ENCODE measurements at places on chromosomes 7 and 10.

DNA sequence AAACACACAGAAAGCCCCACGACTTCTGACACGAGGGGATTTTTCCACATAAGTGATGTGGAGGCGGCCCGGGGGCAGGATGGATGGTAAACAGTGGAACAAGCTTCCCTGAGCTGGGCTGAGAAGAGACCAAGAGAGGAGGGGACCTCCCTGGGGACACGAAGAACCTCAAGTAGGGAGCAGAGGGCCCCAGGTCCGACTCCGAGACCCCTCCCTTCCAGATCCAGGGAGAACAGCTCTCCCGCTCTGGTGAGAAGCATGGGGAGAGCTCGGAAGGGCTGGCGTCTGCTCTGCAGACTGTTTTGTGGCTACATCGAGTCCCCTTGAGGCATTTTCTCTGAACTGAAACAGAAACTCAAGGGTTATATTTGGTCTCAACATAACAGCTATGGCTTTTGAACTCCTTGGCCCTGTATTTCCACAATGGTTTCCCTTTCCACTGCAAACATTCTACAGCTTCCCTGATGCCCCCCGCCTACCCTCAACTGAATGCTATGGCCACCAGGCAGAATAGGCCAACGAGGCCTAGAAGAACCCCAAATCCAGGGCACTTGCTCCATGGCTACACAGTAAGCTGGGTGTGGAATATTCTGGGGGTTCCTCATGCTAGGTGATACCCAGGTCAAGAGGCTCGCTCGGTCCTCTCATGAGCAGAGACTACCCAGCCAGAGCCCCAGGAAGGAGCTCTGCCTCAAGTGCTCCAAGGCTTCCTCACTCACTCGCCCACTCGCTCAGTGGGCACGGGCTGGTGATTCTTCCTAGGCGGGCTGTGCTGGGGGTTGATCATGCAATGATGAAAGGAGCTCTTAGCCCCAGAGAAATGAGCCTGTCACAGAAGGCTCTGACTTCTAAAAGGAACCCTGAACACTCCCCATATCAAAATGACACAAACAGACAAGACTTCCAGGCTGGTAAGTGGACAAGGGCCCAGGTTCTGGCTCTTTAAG is 47.5 kb downstream of the FAM53B start:
- no peak for DNase-seq

DNA sequence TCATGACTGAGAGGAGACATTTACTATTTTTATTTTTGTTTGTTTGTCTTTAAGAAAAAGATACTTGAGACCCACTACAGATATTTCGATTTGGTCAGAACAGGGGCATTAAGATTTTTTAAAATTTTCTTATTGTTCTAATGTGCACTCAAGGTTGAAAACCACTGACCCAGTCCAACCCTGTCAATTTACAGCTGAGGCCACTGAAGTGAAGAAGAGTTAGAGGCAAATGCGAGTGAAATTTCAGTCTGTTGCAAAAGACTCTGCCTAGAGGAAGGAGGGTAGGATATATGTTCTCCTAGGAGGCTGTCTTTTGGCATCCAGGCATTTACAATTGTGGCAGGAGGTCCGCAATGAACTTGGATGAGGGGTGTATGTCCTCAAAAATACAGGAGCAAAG is 396.3 kb downstream of the RPS24 start:
- no peak for DNase-seq

- DNase-seq: no peak
These were observed 33.2 kb downstream of the TBATA start for GRCh38 chr10:70751991-70752390.

DNA sequence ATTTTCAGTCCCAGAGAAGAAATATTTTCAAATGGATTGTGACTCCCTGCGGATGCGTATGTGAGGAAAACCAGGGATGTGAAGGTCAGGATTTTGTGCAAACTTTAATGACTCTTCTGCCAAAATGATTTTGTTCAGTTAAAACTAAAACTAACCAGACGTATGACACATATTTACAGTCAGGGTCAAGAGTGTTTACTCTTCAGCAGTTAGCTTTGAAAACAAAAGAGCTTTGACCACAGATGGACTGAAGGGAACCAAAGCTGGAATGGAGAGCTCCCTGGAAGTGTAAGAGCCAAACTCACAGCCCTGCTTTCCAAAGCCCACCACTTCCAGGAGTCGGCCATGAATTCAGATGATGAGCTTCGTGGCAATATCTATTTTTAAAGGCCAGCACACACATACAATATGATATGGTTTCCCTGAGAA is 15.5 kb downstream of the SVIL start:
- DNase-seq: no peak

DNA sequence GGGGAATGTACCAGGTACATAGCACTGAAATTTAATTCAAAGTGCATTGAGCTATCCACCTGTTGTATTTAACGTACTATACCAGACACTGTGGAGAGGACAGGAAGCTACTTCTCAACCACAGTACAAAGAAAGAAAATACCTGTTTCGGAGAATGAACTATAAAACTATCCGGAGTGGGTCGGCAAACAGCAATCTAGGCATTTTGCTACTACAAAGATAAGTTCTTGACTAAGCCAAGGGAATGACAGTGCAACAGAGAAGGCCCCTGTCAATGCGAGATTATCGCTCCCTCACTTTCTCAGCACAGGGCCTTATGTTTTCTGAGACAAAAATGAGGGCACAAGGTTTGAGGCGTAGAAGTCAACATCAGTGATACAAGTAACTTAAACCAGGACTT is 27.4 kb downstream of the SFMBT2 start:
- DNase-seq: no peak

DNA sequence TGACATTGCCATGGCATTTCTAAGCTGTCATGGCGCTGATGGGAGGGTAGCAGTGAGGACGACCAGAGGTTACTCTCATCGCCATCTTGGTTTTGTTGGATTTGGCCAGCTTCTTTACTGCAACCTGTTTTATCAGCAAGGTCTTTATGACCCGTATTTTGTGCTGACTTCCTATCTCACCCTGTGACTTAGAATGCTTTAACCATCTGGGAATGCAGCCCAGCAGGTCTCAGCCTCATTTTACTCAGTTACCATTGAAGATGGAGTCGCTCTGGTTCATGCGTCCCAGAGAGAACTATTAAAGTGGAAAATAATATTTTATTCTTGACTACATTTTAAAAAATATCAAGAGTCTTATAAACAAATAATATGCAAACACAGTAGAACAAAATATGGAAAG is 131.7 kb downstream of the RSU1 start:
- no peak for DNase-seq

- DNase-seq: no peak
These were observed 70.9 kb downstream of the DAGLB start for GRCh38 chr7:6376820-6377219.

DNA sequence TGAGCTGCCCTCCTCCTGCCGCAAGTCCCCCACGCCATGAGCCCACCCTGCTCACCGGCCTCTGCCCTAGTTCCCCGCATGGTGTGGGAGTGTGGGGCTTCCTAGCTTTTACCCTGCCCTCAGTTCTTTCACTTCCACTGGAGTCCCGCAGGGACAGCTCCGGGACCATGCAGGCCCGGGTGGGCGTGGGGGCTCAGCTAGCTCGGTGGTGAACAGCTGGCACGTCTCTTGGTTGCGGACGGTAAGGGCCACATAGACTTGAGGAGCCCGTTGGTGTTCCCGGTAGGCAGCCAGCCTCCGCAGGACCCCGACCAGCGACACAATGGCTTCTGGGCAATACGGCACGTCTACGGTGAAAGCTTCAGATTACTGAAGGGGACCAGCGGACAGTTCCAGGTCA is 108.9 kb upstream of the CCZ1B start:
- no peak for DNase-seq

GRCh38 chr10:48205918-48206317 is 68.6 kb downstream of the FRMPD2 start:
- no peak for DNase-seq

DNA sequence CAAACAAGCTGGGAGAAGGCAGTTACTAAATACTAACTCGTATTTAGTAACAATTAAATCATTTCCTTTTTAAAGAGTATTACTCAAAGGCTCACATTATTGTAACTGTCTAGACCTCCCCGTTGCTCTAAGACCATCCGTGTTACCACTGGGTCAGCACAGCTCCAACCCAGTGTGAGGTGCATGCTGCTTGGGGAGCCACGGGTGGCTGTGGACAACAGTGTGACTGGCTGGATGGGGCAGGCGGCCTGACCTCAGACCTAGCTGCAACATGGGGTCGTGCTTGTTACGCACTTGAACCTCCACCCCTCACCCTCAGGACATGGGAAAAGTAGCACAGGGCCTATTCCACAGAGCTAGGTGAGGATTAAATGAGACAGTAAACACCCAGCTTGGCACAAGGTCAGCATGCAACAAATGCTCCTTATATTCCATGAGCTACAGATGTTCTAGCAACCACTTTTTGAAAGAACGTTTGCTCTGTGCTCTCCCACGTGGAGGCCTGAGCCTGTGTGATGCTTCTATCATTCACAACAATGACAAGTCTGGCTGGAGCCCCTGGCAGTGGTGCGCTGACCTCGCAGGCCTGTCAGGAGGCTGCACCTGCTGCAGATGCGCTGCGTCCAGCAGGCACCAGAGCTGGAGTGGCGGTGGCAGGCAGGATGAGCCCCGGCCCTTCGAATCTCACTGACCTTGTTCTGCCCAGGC is 135.7 kb downstream of the PKD1L1 start:
- no peak for DNase-seq

DNA sequence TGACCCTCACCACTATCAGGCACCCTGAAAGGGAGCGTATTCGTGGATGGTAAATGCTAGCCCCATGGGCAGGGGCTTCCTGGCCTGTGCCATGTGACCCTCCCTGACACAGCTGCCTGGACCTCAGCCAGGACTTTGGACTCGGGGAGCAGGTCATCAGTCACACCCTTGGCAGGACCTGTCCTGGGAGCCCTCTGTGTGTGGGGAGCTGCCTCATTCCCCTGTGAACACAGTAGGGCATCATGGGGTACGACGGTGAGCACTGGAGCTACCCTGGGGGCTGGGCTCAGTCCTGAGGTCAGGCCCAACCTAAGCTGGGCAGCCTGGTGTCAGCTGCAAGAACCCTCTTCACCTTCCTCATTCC is 129.3 kb upstream of the FAM20C start:
- DNase-seq: no peak

DNA sequence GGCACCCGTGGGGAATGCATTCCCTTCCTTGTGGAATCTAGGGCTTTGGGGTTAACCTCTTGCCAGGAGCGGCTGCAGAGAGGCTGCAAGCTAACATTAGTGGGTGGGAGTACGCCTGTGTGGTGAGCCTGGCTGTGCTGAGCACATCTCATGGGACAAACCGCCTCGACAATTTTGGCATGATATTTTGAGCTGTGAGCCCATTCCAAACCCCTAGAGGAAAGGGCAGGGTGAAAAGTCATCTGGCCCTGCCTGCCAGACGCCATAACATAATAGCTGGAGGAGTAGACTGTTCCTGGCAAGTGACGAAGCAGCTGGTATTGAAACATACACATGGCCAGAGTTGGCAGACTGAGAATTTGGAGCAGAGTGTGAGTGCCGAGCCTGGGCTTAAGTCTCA is 110.0 kb downstream of the TACC2 start:
- no peak for DNase-seq

- DNase-seq: no peak
These were observed 12.2 kb downstream of the TRPV6 start for GRCh38 chr7:142873281-142873784.

DNA sequence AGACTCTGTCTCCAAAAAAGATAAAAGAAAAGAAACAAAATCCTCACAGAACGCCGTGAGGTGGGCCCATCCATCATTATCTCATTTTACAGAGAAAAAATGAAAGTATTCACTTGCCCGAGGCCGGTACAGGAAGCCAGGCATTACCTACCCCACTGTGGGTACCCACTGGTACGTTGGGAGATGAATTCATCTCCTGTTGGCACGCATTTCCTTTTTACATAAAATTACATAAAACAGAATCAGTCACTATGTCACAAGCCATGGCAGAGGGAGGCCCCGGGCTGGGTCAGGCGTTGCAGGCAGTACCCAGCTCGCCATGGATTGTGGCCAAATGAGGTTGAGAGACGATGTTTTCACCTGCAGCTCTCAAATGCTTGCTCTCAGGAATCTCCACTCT is 38.6 kb upstream of the TNRC18 start:
- peak; percentile 23 for DNase-seq

DNA sequence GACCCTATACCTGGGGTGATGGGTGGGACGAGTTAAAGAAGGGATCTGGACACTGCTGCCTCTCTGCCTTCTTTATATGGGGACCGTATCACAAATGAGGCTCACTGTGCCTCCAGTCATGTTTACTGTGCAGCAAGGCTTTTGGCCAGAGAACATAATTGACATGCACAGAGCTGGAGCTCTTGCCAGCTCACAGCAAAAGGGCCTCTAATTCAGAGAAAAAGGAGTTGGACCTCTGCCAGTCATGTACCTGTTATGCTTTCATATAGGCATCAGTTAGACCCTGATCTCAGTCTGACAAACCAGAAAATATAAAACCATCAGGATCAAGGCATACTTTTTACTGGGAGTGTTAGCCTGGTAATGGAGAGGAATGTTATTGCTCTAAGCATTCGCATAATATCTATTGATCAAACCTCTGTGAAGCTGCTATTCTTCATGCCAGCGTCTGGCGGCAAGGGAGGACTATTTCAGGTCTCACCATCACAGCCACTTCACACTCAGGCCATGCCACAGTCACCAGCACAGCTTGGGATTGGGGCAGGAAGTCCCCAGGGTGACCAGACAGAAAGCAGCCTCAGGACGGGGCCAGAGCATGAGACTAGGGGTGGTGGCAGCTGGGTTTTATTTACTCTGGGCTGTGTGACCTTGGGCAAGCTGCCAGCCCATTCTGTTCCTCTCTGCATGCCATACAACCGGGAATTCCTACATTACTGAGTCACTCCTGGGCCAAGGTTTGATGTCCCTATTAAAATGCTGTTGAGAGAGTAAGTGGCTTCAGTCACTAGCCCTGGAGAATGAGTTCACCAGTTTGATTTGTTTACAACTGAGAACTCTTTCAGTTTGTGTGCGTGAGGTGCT is 90.1 kb downstream of the NPSR1 start:
- no peak for DNase-seq

DNA sequence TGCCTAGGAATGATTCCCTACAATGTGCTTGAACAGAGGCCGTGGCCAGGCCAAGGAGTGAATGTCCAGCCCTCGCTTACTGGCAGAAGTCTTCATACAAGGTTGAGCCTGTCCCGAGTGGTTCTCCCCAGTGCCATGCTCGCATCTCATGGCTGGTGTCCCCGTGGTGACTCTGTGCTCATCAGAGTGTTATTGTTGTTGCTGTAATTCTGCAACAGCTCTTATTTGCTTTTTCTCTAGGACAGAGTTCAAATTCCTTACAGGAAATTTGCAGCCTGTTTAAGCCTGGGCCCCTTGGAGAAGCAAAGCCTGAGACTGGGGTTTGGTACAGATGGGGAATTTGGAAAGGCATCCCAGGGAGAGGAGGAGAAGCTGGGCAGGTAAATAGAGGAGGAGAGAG is 157.7 kb upstream of the PRR15 start:
- DNase-seq: no peak

DNA sequence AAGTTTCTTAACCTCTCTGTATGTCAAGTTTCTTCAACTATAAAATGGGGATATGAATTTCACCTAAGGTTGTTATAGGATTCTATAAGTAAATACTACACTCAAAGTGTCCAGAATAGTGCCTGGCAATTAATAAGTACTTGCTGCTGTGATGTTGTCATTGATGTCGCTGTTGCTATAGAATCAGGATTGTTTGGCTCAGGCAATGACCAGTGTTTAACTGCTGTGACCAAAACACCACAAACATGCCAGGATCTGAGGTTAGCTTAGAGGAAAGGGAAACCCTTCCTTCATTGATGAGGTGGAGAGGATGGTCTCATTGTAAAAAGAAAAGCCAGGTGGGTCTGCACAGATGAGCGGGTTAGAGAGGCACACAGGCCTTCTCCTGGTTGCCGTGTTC is 223.1 kb upstream of the INHBA start:
- no peak for DNase-seq

Measured in KG1 (cell line).